ENCODE measurements at places on chromosomes 6 and 20. TPM values are rescaled to one million over a fixed set of nuclear protein-coding genes. Genes with fewer than 3 reads are reported as not detected.

The SLC44A4 gene
- total RNA-seq = 0.15 TPM

The SIRPD gene
- not detected for total RNA-seq

The ASIP gene
- not detected for total RNA-seq

The IRF4 gene
- 0.32 TPM for total RNA-seq

The DEFB113 gene
- total RNA-seq = not detected

The PTCHD4 gene
- total RNA-seq = 0.07 TPM

The SLC17A2 gene
- not detected for total RNA-seq

The SRMS gene
- not detected for total RNA-seq

The LRRC73 gene
- total RNA-seq = 1.3 TPM
